Mesothelial cell of epicardium (in vitro differentiated cells): ENCODE measurements at places on chromosomes 4 and X.

DNA sequence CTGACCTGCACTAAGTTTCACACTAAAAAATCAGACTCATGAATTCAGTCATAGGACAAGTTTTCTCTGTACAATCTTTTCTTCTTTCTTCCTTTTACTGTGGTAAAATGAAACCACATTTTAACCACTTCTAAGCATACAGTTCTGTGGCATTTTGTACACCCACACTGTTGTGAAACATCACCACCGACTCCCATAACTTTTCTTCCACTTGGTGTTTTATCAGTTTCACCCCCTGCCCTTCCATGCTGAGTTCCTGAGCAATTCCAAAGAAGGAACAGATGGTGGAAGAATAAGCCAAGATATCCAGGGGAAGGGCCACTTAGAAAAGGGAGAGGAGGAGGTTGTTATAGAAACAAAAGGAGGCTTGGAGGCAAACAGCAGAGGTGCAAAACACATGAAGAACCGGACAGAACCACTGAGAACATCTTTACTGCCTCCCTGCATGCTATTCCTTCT lies 22.6 kb downstream of the SLC25A4 start:
- no peak for DNase-seq

DNA sequence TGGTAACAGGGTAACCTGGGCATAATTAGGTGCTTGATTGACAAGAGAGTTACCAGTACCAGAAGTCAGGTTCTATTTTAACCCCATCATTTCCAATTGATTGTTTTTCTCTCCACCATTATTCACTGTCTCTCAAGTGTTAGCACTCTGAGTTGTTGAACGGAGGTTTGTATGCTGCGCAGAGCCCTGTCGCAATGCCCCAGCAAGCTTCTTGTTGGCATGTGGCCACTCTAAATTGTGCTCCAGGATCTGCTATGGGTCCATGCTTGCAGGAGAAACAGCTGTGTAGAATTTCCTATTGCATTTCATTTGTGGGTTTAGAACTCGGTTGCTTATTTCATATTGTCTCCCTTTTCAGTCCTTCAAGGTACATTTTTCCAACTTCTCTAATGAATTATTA lies 98.2 kb downstream of the KLHL8 start:
- DNase-seq: no peak

- DNase-seq: no peak
These were observed 188.8 kb upstream of the BMP3 start for GRCh38 chr4:80841587-80842281.

GRCh38 chr4:136471051-136471450 lies 1061.2 kb downstream of the PCDH18 start:
- no peak for DNase-seq

GRCh38 chr4:87081826-87082225 lies 138.6 kb downstream of the KLHL8 start:
- no peak for DNase-seq

DNA sequence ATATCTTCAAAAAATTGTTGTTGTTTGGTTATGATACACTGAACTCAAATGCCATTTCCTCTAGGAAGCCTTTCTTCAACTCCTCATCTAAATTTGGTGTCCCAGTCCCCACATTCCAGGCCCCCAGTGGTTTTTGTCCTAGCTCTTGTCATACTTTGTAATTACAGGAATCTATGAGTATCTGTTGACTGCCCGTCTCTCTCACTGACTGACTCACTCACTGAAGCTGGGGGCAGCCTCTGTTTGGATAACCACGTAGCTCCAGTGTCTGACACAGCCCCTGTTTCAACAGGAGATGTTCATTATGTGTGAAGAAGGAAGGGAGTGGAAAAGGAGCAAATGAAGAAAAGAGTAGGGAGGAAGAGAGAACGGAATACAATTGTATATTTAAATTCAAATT lies 284.1 kb upstream of the TENM3 start:
- no peak for DNase-seq

- no peak for DNase-seq
These were observed 105.5 kb upstream of the OTUD4 start for GRCh38 chr4:145285928-145286327.

- no peak for DNase-seq
These were observed 63.7 kb downstream of the VSIG4 start for GRCh38 chrX:65976161-65976560.

- no peak for DNase-seq
These were observed 14.9 kb upstream of the LOC101059915 start for GRCh38 chrX:71652405-71652804.

GRCh38 chr4:152606753-152607152 lies 70.9 kb upstream of the FBXW7 start:
- no peak for DNase-seq

GRCh38 chr4:169818063-169818679 lies 60.4 kb upstream of the HPF1 start:
- no peak for DNase-seq

DNA sequence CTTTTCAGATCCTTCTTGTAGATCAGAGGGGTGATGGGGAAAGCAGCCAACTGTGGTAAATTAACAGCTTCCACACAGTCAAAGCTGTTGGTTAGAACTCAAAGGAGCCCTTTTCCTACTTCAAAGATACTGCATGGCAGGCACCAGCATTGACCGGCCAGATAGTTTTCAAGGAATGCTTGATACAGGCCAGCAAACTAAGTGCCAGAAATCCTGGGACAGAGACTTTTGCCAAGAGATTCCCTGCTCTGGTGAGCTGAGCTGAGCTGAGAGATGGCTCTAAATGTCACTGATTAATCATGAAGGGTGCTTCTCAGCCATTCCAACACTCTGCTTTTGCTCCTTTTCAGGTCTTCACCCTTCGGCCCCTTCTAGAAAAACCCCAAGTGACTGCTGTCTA lies 131.6 kb upstream of the MED14 start:
- DNase-seq: no peak

DNA sequence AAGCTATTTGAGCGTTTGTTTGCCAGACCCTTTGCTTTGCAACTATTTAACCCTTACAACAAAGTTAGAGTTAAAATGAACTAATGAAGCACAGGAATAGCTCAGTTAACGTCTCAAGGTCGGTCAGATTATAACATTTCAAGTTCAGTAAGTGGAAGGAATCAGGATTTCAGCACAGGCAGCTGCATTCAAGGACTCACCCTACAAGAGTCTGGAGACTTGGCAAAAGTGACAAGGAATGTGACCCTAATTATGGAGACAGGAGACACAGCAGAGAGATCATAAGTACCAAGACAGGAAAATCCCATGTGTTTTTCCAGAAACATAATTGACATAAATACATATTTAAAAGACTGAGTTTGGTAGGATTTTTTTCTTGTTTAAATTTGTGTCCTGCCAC lies 1481.7 kb downstream of the TECRL start:
- DNase-seq: no peak

DNA sequence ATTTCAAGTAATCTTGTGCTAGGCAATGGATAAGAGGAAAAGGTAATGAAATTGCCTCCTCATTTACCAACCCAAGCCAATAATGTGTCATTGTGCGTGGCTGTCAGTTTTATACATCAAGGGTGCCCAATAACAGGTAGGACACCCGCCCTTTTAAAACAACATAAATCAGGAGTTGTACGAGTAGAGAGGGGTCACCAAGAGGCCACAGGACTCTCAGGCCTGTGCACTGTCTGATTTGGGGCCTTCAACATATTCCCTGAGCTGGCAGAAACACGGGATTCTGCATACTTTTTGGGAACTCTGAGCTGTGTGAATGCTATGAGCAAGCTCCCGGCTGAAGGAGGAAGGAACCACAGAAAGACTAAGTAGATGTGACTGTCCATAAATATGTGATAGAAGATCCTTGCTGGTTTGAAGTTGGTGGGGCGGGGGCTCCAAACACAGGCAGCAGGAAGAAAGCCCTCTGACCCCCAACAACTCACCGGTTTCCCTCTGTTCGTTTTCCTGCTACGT lies 82.7 kb upstream of the MAML3 start:
- no peak for DNase-seq

DNA sequence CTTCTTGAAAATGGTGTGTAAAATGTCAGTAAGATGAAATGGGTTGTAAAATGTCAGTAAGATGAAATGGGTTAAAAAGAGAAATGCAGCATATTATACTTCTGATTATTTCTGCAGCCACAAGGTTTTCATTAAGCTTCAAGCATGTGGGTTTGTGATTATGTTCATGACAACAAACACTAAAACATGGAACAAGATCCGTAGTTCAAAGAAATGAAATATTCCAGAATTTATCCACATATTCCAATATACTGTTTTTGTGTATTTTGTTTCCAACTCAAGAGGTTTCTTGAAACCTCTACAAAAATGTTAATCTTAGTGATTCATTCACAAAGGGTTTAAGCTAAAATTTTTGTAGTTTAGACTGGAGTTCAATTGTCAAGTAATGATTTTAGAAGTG lies 84.0 kb downstream of the ADAMTS3 start:
- DNase-seq: no peak

GRCh38 chrX:107421337-107421861 lies 28.1 kb upstream of the FRMPD3 start:
- no peak for DNase-seq

DNA sequence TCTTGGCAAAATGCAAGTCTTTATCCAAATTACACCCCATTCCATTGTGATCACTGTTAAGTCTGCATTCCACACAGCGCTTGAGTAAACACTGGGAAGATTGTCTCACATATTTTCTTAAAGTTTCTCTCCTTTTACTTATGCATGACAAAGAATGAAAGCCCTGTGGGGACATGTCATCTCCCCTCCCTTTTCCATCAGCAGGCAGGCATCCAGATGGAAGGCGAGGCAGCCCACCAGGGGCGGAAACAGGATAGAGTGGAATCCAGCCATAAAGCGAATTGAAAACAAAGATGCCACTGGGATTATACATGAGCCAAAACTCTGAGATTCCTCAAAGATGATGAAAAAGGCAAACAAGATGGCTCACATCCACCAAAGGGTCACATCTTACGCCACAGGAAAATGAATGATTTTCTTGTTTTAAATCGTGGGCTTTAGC lies 78.2 kb downstream of the AFAP1 start:
- no peak for DNase-seq

GRCh38 chr4:139582044-139582443 lies 26.0 kb upstream of the SETD7 start:
- no peak for DNase-seq

DNA sequence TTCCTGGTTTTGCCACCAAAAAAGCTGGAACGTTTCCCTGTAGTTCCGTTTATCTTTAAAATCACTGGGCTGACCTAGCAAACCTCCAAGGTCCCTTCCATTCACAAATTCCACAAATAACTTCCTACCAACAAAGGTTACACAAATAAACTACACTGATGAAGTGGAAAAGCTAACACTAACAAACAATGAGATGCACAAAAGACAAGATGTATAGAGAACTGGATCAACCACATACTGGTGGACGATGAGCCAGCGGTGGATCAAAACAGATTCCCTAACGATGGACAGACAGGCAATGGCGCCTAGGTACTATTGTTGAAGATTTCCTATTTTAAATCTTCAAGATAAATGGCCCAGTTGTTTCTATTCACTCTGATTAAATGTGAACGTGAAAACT lies 15.5 kb downstream of the AFAP1 start:
- no peak for DNase-seq

DNA sequence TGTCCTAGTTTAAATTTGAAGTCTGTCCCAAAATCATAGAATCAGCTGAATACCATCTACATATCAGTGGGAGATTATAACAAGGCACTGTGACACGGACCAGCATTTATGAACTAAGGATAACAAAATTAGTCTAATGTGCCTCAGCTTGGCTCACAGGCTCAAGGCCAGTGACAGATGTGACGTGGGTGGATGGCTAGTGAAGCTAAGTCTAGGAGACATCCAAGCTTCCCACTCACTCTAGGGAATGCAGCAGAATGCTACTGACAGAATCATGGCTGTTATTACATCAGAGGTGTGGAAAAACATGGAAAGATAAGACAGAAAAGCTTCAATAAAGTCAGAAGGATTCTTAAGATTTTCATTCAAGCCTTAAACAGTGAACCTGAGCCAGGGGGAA lies 329.9 kb downstream of the NAF1 start:
- no peak for DNase-seq

DNA sequence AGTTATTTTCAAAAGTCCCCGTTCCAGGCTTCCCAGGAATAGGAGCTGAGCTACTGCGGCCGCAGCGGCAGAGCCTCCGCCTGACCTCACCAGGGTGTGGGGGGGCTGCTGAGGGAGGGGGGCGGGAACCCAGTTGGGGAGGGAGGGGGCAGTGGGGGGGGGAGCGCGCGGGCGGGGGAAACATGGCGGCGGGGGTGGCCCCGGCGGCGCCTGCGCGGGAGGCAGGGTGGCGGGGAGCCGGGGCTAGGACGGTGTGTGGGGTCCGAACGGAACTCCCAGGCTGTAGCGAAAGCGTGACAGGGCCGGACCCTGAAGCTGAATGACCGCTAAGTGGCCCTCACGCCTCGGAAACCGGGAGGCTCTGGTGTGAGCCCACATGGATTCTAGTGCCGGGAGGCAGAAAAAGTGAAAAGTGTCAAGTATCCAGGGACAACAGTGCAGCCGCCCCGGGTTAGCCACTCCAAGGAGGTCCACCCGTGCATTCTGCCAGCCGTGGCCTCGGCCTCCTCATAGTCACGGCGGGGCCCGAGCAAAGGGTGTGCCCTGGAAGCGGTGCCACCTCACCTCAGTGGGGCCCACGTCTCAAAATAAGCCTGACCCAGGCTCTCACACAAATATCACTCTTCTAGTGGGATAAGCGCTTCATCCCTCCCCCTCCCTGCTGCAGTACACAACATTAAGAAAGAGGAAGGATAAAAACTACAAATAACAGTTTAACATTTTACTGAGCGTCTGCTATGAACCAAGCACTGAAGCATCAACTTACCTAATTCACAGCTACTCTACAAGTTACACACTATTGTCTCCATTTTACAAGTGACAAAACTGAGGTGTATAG lies at the start of gene KLHL13:
Gene KLHL13, minus strand, starts transcription at position 98 of the 838 bp plus-strand sequence. CDS start 88,337 bp downstream, outside the sequence.
- DNase-seq: no peak

DNA sequence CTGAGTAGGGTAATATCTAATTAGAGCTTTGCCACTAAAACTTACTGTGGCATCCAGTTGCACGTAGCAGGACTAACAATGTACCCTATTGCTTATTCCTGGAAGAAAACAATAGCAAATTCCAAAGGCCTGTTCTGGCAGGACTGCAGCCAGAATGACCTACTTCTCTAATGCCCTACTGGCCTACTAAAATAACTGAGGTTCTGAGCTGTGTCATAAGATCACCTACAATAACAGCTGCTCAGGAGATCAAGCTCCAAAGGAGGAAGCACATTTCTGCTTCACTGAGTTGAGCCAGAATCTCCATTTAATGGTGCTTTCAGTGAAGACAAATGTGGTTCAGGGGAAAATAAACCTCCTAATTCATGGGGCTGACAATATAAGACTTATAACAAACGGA lies 42.2 kb upstream of the CXCL8 start:
- no peak for DNase-seq

- DNase-seq: no peak
These were observed 56.6 kb upstream of the NRK start for GRCh38 chrX:105765691-105766090.

DNA sequence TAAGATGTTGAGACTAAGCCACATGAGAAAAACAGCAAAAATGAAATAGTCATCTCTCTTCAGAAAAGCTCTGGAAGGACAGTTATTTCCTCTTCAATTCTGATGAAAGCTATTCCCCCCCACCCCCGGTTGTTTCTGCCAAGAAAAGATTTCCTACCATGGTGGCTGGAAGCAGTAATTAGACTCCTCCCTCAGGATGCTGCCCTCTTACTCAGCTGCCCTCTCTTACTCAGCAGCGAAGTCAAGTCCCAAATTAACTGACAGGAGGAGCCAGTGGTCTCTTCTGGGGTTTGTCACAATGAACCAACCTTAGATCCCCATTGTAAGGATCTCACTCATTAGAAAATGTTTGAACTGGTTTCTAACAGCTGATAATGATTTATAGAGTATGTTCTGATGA lies 38.0 kb downstream of the GPM6B start:
- no peak for DNase-seq
